ENCODE measurements at places on chromosomes 12 and 14. TPM values are rescaled to one million over a fixed set of nuclear protein-coding genes. Genes with fewer than 3 reads are reported as not detected.

The ACOT2 gene
- total RNA-seq, result 77.2 TPM

- DNase-seq, result no peak
Observed at GRCh38 chr12:16331998-16332397, 15.4 kb upstream of the MGST1 start.

The NPFF gene
- not detected for total RNA-seq

The ADCY4 gene
- 0.38 TPM for total RNA-seq

DNA sequence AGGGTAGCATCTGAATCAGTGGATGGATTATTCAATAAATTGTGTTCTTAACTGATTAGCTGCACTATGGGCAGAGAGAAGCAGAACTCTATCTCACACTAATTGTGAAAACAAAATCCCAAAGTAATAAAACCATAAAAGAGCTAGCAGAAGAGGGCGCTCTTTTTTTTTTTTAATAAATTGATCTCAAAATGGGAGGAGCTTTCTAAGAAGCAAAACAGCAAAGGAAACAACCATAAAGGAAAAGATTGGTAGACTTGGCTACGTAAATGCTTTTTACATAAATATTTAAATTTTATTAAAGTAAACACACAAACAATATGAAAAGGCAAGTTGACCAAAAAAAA is 1.5 kb upstream of the TM7SF3 start:
- DNase-seq, result peak; percentile 69

- peak; percentile 83 for DNase-seq
Observed at GRCh38 chr14:34064349-34064748, 113.5 kb upstream of the EGLN3 start.

The TMCC3 gene
- total RNA-seq, result 0.11 TPM

DNA sequence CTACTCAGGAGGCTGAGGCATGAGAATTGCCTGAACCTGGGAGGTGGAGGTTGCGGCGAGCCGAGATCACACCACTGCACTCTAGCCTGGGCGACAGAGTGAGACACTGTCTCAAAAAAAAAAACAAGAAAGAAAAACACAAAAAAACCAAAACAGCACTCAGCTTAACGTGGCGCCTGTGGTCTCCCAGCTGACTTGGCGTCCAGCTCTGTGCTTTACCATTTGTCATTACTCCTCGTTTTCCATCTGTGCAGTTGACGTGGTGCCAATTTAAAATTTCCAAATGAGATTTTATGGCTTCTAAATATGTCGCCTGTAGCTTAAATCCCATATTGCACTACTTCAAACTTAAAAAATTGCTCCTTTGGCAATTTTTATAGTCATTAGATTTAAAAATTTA is 2.0 kb downstream of the MGP start:
- no peak for DNase-seq

GRCh38 chr12:111636209-111636945 is 37.3 kb upstream of the ATXN2 start:
- peak; percentile 74 for DNase-seq

DNA sequence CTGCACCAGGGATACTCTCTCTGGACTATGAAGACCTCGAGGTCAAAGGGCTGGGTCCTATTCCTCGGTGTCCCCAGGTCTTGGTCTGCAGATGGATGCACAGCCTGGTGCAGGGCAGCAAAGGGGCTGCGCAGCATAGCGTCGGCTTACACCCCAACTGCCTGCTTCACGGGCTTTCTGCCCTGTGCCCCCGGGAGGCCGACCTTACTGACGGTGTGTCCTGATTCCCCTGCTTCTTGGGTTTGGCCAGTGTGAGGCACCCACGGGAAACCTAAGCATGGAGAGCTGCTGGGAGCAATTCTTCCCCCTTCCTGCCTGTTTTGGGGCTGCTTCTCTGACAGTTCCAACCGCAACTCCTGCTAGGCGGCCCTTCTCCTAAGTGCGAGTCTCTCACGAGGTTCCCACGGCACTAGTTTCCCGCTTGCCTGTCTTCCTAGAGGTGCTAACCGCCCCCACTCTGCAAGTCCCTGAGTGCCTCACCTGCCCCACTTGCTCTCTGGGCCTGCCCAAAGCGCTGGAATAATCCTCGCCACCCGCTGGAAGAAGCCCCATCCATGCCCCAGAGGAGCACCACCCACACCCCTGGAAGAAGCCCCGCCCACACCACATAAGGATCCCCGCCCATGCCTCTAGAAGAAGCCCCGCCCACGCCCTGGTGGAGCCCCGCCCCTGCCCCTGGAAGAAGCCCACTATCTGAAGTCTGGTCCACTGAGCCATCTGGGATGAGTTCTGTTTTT is 54.0 kb downstream of the PRIMA1 start:
- no peak for DNase-seq

- peak; percentile 44 for DNase-seq
Observed at GRCh38 chr12:95796982-95797289, 6.4 kb upstream of the NTN4 start.

The ISM2 gene
- total RNA-seq, result not detected

DNA sequence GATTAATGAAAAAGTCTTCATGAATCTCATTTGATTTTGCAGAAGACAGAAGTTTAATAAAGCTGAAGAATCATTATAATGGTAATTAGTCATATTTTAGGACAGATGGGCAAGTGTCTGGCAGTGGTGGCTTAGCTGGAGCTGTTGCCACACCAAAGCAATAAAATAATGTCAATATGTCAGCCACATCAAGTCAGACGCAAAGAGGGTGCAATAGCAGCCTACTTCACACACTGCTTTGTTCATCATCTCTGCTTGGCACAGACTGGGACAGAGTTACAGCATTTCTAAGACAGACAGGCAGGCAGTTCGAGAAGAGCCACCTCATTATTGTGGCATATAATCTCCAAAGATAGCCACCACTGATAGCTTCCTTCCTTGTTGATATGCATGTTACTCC is 16.9 kb upstream of the KRR1 start:
- DNase-seq, result no peak

The SMCO2 gene
- total RNA-seq, result not detected

The NTF3 gene
- total RNA-seq, result 4.8 TPM

The SMIM41 gene
- total RNA-seq, result not detected

The KLHL33 gene
- total RNA-seq, result not detected

- DNase-seq, result peak; percentile 61
Observed at GRCh38 chr12:29148596-29148910, 525 bp upstream of the FAR2 start.

GRCh38 chr12:5273709-5274108 is 158.2 kb upstream of the NTF3 start:
- DNase-seq, result no peak

- no peak for DNase-seq
Observed at GRCh38 chr12:58089588-58089987, 148.2 kb downstream of the ATP23 start.

DNA sequence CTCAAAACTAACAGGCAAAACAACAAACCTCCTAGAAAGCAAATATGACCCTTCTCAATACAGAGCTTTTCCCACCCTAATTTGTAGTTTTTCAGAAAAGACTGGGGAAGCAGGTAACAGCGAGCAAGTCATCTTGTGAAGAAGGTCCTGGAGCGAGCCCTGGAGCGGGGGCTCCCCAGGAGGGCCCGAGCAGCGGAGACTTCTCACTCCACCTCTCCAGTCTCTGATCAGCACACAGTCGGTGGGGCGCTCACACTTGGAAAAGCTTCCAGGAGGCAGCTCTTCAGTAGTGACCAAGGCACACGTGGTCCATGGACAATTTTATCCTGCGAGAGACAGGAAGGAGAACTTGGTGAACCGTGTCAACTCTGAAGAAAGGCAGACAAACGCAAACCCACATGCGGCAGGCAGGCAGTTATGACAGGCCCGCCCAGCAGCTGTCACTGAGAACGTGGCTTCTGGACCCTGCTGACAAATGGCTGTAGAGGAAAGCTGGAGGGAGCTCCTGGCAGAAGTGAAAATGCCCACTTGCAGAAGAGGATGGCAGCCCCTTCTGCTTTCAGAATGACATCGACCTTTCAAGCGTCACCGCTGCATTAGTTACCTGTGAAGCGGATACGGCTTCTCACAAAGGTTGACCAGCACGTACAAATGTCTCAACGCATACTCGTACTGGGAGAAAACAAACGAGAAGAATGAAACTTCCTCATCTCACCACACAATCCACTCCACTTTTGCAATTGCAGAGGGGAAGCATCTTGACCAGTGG is 44.2 kb downstream of the LGMN start:
- no peak for DNase-seq

The CLEC14A gene
- not detected for total RNA-seq

GRCh38 chr12:93214523-93215289 is 163.0 kb upstream of the NUDT4 start:
- DNase-seq, result no peak

DNA sequence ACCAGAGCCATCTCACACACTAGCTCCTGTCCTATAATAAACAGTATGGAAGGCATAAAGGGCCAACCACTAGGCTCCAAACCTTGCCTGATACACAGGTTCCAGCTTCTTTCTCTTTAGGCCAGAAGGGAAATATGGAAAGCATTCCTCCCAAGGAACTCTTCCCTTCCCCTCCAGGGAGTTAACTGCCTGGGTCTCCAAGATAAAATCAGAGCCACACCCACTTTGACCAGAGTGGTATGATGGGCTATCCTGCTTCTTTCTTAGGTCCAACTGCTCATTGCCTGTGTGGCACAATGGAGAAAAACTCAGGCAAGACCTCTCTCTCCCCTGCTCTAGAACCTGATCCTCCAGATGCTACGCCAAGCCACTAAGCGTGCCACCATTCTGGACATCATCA is 2.1 kb downstream of the TSSK4 start:
- DNase-seq, result no peak

DNA sequence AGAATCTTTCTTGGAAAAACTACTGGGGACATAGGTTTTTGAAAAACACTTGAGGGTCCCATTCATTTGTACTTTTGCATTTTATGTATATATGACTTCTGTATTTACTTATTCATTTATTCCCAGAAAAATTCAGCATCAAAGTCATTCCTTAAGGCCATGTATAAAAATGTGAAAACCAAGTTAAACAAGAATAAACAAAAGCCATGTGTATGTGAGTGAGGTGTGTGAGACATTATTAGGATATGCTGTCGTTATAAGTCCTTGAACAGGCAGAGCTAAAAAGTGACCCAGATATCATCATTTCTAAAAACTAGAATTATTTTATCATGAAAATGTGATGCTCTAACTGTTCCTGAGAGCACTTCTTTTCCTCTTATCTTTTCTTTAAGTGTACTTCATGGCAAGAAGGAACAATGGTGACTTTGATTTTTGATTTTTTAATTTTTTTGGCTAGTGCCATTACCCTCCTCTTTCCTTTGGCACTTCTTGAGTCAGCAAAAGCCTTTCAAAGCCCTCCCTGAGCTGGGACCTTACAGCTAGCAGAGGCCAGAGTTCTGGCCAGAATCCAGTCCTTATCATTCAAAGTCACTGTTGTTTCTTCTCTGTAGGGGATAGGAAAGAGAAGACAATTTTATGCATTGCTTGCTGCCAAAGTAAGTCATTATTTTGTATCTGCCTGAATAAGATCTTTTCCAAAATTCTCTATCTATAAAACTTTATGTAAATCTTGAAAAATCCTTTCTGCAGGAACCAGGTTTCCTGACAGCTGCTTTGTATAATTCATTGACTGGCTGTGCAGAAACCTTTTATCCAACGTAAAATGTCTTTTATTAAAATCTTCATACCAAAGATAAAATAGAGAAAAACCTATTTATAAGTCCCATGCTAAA is 419.7 kb upstream of the PRICKLE1 start:
- no peak for DNase-seq

The ZNF385A gene
- 1.6 TPM for total RNA-seq

The LPAR5 gene
- total RNA-seq, result not detected

GRCh38 chr12:5648692-5649359 is 216.9 kb downstream of the NTF3 start:
- peak; percentile 47 for DNase-seq

- DNase-seq, result no peak
Observed at GRCh38 chr14:86532219-86532618, 1002.3 kb downstream of the FLRT2 start.

The CD69 gene
- not detected for total RNA-seq

DNA sequence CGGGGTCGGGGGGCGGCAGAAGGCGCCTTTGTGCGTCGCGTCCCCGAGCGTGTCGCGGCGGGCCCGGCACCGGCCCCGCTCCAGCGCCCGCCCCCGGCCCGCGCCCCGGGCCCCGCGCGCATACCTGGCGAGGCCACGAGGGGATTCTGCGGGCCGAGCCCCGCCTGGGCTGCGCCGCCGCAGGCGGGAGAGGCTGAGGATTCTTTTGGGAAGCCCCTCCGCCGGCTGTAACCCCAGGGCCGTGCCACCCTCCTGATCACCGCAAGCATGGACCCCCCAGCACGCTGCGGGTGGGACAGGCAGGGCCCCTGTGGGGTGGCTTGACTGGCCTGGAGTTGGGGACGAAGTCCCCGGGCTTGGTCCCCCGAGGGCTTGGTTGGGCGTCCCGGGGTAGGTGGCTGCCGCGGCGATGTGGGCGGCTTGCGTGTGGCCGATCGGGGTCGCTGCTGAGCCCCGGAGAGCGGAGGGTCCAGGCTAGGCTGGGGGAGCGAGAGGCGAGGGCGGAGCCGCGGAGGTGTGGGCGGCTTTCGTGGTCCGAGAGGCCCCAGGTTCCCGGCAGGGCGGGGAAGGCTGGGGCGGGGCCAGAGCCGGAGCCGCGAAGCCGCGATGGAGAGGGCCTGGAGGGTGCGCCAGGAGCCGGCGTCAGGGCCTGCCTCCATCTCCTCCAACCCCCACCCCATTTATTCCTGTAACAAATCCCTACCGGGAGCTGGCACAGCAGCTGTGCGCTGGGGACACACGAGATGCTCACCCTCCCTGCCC is 28.4 kb upstream of the GPR132 start:
- DNase-seq, result peak; percentile 87

- DNase-seq, result peak; percentile 53
Observed at GRCh38 chr12:94560431-94561221, 89.7 kb downstream of the TMCC3 start.

GRCh38 chr12:118271770-118272417 is 100.8 kb downstream of the TAOK3 start:
- no peak for DNase-seq

DNA sequence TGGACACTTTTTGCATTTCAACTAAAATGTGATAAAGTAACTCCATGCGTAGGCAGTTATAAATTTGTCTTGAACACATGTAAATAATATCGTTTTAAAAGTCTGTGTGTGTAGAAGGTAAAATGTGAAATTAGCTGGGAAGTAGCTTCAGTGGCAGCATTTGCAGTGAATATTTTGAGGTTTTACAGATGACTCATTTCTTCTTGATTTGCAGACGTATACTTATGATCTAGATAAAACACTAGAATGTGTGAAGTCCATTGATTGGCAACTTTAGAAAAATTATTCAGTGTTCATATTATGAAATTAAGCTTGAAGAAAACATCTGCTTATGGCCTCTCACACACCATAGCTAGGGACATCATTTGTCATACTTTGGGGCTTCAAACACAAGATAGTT is 788.6 kb upstream of the NOVA1 start:
- DNase-seq, result no peak

GRCh38 chr12:8156416-8156815 is 399 bp upstream of the ZNF705A start:
- peak; percentile 14 for DNase-seq

DNA sequence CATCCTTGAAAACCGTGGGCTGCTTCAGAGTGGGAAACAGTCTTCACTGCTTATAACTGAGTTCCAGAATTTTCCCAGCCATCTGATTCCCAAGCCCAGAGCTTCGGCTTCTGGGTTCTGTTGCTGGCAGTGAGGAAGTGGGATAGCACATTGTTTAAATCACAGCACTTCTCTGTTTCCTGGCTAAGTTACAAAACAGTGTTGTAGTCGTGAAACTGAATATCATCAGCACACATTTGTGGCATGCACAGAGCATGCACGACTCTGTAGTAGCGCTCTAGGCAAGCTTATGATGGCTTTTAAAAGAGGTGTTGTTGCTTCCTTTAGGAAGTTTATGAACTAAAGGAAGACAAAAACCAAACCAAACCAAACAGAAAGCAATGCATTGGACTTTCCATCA is 1005.5 kb downstream of the NRXN3 start:
- DNase-seq, result no peak

- DNase-seq, result no peak
Observed at GRCh38 chr12:92147491-92147890, 1.8 kb upstream of the BTG1 start.
